Activated T-helper 9 cell treated with anti-CD3 and anti-CD28 coated beads, Interleukin-2, amount 50 U/mL, for 16 hours (primary cell): ENCODE measurements at places on chromosomes 1 and 21.
A peak's percentile ranks its signal among the peaks of the same experiment; 100 is the strongest.

DNA sequence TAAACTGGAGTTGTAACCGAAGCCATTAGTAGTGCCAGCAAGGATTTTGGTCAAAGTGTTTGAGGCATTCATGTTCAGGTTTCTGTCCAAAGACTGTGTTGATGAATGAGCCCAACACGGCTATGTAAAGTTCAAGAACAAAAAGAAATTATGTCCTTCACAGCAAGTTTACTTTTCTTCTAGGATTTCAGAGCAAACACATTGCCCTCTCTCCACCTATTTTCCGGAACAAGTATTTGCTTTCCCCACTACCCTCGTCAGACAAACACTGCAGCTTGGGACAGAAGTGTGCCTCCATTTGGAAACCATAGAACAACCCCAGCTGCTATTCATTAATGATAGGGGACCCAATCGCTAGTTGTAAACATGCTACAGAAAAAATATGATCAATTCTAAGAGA is 151.4 kb upstream of the C1orf105 start:
- no peak for DNase-seq

DNA sequence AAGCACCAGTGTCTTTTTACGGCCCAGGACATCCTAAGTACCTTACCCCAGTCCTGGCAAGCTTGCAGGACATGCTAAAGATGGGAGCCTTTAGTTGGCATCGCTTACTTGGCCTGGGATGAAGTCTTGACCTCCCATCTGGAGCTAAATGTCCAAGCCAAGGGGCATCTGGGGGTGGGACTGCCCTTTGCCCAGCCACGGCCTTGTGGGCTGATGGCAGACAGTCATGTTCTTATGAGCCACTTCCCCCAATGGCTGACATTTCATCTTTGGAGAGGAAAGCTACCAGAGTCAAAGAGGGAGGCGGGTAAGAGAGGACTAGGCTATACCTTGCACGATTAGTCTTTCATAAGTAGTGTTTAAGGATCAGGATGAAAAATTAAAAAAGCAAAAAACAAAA is 32.2 kb downstream of the OPTC start:
- DNase-seq = no peak

DNA sequence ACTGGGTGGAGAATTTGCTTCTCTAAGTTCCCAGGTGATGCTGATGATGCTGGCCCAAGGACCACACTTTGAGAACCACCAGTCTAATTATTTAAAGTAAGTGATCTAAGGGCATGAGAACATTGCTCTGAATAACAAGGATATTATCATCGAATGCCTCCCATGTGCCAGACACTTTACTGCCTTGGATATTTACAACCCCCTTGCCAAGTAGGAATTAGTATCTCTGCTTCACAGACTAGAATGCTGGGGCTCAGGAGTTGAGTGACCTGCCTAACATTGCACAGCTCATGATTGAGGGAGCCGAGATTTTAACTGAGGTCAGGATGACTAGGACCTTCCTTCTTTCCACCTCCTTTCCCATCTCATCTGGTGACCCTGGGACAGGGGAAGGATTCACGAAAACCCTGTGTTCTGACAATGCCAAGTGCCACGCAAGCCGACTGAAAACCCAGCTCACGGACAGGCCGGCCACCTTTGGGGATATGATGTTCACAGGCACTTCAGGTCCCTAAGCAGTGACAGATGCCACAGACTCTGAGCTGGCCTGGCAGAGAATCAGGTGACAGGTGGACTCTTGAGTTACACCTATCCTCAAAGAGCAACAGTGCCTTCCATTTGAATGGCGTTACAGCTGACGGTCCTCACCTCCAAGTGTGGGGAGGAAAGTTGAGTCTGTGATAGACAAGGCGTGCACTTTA is 230.7 kb downstream of the TOMM20 start:
- DNase-seq = no peak

GRCh38 chr1:205358579-205358978 is 1.9 kb upstream of the KLHDC8A start:
- DNase-seq = no peak

DNA sequence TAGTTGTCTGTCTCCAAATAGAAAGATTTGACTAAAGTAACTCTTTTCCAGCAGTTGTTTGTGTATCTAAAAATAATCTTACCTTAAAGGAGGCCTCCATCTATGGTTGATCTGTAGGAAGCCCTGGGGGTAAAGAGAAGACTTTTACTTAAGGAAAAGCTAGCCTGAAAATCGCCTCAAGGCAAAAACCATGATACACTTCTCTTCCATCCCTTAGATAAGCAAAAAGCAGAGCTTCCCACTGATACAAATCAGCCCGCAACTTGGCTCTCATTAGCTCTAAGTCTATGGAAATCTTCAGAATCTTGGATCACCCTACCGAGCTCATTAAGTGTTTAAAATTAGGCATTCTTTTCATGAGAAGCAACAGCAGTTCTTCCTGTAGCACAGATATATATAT is 576.9 kb upstream of the PTBP2 start:
- no peak for DNase-seq

DNA sequence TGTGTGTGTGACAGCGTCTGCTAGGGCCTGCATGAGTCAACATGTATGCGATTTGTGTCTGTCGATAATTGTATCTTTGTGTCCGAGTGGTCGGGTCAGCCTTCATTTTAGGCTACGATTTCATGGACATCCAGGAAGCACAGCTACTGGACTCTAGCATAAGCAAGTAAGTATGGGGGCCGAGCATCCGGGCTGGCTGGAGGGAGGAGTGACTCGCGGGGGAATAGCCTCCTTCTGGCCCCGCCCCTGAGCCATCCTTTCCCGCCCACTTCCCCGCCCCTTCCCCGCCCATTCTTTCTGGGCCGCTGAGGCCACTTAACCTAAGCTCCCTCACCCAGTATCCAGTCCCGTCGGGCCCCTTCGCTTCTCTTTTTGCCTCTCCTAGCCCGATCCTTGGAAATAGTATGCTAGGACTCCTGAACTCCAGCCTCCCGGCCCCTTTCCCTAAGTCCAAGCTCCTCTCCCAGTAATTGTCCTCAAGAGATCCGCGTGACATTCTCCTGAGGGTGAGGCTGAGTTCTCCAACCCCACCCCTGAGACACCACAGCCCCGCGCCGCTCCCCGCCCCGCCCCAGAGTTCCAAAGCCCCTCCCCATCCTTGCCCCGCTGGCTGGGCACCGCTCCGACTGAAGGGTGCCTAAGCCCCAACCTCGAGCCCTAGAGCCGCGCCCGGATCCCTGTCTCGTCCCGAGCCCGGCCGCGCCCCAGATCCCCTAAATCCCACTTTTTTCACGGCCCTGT is 1.2 kb downstream of the MAP3K6 start:
- peak; percentile 64 for DNase-seq

DNA sequence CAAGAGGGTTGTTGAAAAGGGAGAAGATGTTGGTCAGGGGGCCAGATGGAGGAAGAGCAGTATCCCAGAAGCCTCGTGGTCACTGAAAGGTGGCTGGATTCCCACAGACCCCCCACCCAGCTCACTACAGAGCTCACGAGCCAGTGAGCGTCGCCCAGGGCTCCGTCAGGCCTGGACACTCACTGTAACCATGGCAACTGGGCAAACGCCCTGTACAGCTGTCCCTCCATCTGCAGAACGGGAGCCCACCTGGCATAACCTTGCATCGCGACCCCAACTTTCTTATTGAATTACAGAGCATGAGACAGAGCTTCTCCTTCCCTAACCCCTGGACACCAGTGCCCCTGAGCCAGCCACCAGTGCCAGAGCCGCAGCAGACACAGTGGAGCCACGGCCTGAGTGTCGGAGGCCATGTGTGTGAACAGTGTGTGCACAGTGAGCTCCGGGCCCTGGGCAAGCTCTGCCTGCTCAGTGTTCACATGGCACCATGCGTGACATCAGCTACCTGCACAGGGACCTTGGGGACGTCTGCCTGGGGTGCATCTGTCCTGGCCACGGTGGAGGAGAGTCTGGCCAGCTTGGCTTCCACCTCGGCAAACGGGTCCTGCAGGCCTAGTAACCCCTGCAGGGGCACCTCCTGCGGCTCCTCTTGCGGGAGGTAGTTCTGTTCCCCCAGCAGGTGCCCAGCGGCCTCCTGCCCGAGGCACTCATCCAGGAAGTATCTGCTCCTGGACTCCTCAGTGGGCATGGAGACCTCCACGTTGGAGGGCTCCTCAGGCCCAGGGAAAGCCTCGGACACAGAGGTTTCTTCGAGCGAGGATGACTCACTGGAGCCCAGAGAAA is 25.9 kb upstream of the DDOST start:
- DNase-seq = no peak

DNA sequence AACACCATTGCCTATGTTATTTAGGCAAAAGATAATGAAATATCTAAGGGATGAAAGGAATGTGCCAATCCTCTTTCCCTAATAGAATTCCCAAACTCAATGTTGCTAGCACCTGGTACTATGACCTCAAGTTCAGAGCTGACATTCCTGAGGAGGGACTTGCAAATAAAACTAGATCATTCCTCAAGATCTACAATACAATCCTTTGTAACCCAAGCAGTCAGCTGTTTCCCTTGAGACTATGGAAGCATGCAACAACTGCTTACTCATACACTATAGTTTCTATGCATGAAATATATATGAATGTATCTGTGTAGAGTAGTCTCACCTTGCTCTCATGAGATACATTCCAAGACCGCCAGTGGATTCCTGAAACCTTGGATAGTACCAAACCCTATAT is 65.0 kb downstream of the ABL2 start:
- DNase-seq = no peak

- DNase-seq = peak; percentile 22
Measured at GRCh38 chr1:225427235-225428067, at the start of gene LBR. Gene LBR (minus strand): TSS chr1:225428038. CDS start chr1:225424075, 3,963 bp downstream.

DNA sequence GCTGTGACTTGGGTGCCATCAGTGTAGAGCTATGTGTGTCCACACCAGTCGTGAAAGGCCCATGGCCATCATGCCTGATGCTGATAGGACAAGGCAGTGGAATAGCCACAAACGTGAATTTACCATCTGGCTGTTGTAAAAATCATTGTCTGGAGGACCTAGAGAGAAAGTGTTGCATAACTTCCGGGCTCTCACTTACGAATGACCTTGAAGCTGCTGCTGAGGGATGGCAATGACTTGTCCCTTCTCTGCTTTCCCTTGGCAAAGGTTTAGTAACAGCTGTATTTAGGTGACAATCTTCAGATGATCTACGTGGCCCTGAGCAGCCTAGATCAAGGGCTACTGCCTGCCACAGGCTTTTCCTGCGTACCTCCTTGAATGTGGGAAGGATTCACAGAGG is 5.8 kb downstream of the ATP1B1 start:
- DNase-seq = no peak

DNA sequence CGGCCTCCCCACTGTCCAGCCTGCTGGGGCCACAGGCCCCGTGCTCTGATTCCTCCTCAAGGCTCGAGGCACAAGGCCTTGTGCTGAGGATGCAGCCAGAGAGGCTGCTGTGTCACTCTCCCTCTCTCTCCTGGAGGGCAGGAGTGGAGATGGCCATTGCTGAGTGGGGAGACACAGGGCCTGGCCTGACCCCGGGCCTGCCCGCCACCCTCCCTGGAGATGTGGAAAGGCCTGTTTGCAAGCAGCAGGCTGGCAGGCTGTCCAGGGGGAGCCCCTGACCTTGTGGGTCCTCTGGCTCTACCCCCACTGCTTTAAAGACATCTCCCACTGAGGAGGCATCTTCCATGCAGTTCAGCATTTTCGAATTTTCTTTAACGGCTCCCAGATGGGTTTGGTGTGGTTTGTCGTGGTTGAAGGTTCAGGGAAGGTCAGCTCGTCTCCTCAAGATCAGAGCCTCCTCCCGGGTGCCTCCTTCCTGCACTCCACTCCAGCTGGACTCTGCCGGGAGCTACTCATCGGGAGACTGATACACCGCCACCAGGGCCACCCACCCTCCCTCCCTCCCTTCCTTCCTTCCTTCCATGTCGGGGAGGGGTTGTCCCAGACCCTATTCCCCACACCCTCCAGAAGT is 69.1 kb downstream of the SPSB1 start:
- DNase-seq = no peak

- no peak for DNase-seq
Measured at GRCh38 chr1:19612530-19612929, 31.6 kb upstream of the NBL1 start.

DNA sequence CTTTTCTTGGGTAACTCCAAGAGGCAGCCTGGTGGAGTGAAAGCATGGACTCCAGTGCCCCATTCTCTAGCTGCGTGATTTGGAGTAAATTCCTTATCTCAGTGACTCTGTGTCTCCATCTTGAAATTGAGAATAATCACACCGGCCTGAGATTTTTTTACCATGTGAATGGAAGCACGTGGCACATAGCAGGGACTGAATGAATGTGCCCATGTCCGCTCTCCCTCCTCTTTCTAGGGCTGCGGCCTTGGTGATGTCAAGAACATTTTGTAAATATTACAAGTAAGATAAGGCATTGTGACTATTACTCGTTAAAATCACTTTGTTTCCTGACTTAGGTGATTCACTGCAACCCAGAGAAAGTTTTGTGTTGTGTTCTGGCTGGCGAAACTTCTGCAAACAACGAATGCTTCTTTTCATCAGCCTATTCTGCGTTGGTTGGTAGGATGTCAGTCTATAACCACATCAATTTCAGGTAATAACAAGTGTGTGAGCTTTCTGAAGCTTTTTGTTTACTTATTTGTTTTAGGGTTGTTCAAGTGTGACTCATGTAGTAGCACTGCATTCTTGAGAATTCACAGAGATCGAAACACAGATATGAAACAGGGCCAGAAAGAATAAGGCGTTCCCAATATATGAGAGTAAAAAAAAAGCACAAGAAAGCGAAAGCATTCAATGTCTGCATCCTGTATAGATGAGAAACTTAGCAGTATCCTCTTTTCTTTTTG is 135.7 kb upstream of the SLC45A1 start:
- DNase-seq = no peak

- DNase-seq = no peak
Measured at GRCh38 chr1:35111106-35111505, 31.9 kb downstream of the ZMYM1 start.

DNA sequence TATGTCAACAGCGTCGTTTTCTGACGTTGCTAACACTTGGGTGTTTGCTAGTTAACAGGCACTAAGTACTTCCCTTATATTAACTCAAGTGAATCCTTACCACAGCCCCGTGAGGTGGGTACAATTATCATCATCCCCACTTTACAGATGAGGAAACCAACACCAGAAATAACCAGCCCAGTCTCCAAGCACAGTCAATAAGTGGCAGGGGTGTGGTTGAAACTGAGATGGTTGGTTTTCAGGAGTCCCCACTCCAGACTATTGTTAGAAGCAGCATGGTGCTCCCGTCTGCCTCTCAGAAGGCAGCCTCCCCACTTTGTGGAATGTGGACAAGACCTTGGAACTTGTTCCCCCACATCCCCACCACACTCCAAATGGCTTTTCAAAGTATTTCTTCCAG is 45.7 kb upstream of the ACOT11 start:
- DNase-seq = no peak

GRCh38 chr21:14482165-14482564 is 64.0 kb downstream of the SAMSN1 start:
- DNase-seq = peak; percentile 10
